ENCODE measurements at places on chromosomes 5 and 9.
A peak's percentile ranks its signal among the peaks of the same experiment; 100 is the strongest.

DNA sequence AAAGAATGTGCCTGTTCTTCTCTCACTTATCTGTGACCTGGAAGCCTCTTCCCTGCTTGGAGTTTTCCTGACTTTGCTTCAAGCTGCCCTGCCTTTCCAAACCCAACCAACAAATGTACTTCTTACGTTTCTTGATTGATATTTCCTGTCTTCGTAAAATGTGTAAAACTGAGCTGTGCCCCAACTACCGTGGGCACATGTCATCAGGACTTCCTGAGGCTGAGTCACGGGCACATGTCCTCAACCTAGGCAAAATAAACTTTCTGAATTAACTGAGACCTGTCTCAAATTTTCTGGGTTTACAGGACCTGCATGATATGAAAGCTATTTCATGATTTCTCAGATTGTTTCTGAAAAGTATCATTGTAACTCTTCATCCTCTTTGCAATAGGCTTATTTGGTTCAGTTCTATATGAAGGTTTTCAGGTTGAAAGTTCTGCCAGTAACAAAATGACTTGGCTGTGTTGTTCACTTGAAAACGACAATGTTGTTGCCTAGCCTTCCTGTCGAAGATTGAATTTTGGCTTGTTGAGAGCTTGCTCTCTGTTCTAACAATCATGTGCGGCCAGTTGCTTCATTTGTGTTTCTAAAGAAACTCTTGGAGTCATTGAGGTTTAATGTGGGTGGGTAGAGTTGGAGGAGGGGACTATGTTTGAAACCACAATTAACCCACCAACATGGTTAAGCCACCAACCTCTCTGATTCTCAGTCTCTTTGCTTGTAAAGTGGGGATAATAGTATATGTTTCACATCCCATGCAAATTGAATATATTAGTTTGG lies 145.6 kb downstream of the FBXL7 start:
- peak; percentile 23 for DNase-seq

DNA sequence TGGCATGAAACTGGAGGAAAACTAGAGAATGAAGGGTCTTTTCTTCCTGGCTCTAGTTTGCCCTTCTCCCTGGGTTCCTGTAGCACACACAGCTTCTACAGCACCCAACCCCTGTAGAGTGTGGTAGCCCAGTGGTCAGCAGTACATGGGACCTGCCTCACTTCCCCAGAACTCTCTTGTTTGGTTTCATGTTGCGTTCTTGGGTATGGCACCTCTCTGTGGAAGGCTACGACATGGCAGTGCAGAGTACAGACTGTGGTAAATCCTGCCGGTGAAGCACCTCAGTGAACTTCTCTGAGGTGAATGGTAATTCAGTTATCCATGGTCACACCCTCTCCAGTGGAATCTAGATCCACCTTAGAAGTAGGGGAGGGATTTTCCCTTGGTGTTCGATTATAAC lies 105.5 kb downstream of the TLR4 start:
- DNase-seq, result no peak

DNA sequence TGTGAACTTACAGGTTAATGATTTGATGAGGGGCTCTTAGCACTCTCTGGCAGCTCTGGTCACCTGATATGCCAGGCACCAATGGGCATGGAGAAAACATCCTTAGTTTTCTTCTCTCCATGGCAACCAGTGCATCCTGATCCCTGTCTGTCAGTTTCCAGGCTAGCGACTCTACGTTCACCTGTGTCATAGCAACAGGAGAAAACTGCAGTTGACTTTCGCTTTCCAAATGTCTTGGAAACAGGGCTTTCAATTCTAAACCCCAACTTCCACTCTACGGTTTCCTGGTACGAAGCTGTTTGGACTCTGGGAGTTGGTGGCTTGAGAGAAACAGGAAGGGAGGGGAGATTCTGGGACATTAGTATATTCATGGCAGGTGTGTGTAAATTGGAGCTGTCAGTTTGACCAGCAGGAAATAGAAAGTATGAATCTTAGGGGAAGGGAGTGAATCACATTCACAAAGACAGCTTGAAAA lies 74.4 kb downstream of the SLC28A3 start:
- no peak for DNase-seq

GRCh38 chr5:438481-438981 lies 4.4 kb upstream of the EXOC3 start:
- no peak for DNase-seq

DNA sequence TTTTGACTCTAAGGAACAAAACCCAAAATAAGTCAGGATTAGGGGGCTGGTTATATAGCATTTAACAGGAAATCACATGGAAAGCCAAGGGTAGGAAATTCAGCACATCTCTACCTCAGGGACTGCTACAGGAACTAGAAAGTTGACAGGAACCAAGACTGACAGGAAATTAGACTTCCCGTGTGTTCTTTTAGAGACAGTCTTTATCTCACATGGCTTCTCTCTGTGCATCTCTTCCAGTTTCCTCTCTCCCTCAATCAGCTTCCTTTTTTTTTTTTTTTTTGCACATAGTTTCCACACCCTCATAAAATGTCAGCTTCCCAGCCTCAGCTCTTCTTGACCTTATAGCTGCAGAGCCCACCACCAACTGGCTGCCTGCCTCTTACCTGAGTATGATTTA lies 4.8 kb downstream of the RECK start:
- no peak for DNase-seq

GRCh38 chr5:115661101-115661500 lies 35.3 kb upstream of the TMED7 start:
- no peak for DNase-seq

DNA sequence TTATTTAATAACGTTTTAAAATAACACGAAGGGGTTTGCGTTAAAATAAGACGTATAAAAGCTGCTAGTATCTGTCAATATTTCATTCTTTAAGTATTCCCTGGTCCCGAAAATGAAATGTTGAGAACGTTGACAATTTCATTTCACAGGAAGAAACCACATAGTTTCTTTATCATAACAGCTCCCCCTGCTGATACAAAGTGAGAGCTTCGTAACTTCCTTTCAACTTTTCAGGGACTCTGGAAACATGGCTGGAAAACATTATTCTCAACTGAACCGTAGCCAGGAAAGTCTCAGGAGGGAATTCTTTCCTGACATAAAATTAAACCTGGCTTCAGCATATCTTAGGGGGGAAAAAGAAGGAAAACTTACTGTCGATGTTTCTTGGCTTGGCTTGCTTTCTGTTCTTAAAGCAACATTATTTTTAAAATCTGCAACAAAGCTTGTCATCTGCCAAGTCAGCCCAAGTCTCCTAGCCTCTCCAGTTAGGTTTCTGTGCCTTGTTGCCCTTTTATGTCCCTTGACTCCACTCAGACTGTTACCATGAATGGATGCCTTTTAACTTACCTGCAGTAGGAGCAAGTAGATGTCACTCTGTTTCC lies 122.9 kb upstream of the DAB2 start:
- DNase-seq, result peak; percentile 53

GRCh38 chr5:95448789-95449188 lies 57.6 kb downstream of the FAM81B start:
- DNase-seq, result no peak

- no peak for DNase-seq
Measured at GRCh38 chr9:31697956-31698355, 686.5 kb upstream of the ACO1 start.

DNA sequence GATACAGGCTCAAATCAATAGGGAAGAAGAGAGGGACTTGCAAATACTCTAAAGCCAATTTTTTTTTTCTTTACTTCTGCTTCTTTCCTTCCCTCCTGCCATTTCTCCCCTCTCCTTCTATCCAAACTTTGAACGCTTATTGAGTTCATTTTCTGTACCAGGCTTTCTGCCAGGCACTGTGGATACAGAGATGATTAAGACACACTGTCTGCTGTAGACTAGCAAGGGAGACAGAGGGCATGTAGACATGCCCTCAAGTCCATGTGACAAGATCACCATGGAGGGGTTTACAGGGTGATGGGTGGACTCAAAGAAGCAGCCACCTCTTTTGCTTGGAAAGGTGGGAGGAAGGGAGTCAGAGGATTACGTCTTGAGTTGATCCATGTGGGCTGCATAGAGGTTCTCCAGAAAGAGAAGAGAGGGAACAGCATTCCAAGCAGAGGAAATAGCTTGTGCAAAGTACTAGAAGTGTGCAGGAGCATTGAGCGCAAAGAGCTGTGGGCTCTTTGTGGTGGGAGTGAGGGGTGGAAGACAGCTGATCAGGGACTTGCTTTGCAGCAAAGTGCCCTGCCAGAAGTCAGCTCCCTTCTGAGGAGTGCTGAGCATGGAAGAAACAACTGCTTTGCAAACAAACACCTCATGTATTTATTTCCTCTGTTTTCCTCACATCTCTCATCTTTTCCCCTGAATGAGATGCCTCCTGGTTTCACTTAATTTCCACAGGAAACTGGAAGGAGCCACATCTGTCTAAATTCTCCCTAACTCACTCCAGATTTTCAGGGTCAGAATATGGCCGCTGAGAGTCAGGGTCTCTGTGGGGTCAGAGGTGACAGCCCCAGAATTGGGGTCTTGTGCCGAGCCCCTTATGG lies 64.4 kb upstream of the COL15A1 start:
- DNase-seq, result no peak

DNA sequence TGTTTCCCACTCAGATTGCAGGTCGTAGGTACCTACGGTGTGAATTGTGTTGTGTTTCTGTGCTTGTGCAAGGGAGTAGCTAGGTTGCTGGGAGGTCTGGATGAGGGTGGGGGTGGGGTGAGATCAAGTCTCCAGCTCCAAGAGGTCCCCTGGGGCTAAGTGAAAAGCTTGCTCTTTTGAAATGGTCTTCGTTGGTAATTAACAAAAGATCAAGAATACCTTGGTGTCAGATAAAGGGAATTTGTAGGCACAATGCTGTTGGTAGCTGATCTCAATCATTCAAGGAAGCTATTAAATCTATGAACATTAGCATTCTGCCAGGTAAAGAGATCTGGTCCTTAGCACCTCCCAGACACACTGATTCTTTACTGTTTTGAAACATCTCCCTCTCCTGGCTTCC lies 928 bp upstream of the PCDHGC4 start:
- DNase-seq, result no peak

GRCh38 chr5:83517072-83517687 lies 45.6 kb downstream of the VCAN start:
- DNase-seq, result no peak

GRCh38 chr5:142743592-142744441 lies 26.4 kb upstream of the ARHGAP26 start:
- DNase-seq, result no peak

DNA sequence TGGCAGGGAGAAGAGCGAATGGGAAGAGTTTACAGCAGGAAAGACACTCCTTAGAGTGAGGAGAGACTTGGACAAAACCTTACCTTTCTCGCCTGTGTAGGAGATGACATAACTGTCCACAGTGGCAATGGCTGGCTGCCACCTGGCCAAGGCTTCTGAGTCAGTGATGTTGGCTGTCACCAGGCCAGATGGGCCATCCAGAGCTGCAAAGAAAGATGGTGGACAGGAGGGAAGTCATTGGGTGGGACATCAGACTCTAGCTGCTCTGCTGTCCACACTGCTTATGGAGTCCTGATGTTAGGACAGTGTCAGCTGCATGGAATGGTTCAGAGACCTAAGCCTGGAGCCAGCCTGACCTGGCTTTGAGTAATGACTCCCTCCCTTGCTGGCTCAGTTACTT lies 79.8 kb downstream of the TNC start:
- no peak for DNase-seq

- peak; percentile 60 for DNase-seq
Measured at GRCh38 chr5:158051036-158051435, 192.1 kb upstream of the CLINT1 start.

DNA sequence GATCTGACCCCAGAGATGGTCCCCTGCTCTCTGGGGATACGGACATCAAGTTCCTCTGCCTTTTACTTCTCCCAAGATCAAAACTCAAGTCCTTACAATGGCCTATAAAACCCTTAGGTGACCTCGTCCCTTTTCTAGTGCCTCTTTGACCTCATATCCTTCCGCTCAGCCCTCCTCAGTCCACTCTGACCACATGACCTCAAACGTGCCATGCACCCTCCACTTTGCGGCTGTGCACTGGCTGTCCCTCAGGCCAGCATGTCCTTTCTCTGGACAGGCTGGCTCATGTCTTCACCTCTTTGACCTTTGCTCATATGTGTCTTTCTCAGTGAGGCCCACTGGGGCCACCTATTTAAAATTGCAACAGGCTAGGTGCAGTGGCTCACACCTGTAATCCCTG lies 14.7 kb downstream of the TRMO start:
- no peak for DNase-seq

DNA sequence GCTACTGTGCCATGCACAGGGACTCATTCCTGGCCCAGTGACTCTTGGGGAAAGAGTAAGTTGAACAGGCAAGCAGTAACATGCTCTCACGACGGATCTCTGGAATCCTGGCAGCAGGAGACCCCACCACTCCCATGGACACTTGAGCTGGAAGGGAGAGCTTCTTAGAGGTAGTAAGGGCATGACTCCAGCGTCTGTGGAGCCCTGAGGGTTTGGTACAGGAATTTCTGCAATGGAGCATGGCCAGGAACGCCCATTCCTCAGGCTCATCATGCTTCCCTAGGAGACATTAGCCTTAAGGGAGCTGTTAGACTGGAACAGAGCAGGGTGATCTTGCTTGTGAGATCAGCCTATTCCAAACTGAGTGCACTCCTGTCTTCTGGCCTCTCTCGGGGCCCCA lies 212.9 kb downstream of the MAT2B start:
- DNase-seq, result no peak

DNA sequence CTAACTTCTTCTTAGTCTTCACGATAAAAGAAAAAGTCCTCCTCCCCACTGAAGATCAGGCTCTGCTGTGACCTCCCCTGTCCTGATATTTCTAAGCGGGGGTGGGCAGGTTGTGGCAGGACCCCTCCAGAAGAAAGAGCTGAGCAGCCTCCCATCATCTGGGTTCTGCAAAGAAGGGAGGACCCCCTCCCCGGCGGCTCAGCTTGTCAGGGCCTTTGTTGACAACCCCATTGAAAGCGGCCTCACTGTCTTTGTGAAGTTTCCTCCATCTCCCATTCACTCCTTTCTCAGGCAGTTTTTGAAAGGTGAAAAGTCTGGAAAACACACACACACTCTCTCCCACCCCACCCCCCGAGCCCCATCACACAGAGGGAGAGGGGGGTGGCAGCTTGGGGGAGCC lies 26.2 kb upstream of the BARHL1 start:
- no peak for DNase-seq

GRCh38 chr9:121192518-121192917 lies 9.2 kb downstream of the RAB14 start:
- no peak for DNase-seq

DNA sequence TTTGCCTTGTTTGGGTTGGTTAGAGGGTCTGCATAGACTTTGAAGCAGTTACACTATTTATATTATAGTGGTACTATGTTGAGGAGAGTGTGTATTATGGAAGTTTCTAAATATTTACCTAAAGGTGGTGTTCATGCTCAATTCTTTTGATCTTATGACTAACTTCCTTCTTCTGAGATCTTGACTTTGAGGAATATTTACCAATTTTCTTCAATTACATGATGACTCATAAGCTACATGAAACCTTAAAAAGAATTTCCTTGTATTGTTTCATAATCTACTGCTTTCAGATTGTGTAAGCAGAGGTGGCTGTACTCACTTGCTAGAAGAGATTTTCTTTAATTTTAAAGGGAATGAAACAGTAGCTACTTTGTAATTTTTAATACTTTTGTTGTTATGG lies 276.1 kb downstream of the TAF11L14 start:
- DNase-seq, result no peak
